ENCODE measurements at places on chromosomes 2 and 18.

- DNase-seq: no peak
Measured at GRCh38 chr2:48098539-48098938, 192.2 kb upstream of the FBXO11 start.

GRCh38 chr2:184294831-184295230, 303.5 kb upstream of the ZNF804A start:
- no peak for DNase-seq

GRCh38 chr2:98234776-98235175, 111.5 kb upstream of the CNGA3 start:
- DNase-seq: no peak

DNA sequence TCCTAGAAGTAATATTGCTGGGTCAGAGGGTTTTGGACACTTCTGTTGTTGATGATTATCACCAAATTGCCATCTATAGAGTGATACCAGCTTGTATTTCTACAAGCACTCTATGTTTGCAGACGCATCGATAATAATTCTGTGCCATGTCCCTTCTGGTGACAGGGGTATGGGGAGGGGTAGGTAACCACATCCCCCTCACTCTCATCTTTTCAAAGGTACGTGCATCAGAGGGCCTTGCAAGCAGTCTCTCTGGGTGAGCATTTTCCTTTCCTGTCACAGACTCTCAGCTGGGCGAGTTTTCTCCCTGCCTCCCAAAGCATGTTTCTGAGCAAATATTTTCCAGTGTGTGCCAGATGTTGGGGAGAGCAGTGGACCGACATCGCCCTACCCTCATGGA, 98.0 kb downstream of the SMAD7 start:
- no peak for DNase-seq

DNA sequence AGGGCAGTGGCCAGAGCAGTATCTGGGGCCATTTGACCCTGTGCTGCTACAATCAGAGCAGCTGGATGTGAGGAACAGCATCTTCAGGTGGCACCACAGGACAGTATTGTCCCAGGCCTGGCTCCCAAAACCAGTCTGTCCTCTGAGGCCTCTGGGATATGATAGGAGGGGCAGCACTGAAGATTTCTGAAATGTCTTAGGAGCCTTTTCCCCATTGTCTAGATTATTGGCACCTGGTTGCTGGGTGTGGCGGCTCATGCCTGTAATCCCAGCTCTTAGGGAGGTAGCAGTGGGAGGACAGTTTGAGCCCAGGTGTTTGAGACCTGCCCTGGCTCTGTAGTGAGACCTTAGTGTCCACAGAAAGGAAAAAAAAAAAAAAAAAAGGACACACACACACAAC, 270.6 kb upstream of the FBXO11 start:
- no peak for DNase-seq

DNA sequence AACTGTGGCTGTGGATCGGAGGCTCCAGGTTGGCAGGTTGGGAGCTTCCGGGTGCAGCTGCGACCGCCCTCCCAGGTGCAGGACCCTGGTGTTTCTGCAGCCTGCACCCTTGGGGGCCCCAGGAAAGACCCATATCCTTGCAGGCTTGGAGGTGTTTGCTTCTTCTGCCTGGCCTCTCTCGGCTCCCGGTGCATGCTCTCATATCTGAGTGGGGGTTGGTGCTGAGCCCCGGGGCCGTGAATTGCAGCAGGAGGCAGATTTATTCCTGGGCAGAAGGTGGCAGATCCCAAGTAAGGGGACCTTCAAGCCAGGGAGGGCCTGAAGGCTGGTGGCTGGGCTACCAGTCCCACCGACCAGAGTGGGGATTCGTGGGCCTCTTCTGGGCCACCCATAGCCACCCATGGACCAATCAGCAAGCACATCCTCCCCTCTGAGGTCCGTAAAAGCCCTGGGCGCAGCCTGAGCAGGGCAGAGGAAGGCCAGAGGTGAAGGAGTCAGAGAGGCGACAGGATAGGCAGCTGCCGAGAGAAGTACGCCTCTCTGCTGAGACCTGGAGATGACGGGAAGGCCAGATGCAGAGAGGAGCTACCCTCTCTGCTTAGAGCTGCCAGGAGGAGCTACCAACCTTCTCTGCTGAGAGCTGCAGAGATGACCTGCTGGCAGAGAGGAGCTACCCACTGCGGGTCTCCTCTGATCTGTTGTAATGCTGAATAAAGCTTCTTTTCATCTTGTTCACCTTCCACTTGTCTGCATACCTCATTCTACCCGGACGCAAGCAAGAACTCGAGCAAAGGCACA, 1279.0 kb upstream of the LRRTM1 start:
- no peak for DNase-seq

DNA sequence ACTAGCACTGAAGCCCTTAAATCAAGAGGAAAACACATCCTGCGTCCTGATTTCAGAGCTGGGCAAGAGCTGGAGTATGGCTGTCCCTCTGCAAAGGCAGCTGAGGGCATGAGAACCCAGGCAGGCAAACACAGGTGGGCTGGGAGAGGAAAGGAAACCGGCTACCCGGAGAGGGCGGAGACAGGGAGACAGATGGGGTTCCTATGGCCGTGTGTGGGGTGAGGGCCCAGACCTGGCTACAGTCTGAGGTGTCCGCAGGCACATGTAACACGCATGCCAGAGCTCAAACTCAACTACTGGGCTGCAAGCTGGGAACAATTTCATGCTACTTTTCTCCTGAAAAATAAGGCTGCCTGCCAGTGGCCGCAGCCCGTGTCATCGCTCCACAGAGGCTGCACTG, 2.7 kb downstream of the COPS9 start:
- no peak for DNase-seq

GRCh38 chr2:142165790-142166189, 35.0 kb upstream of the LRP1B start:
- peak; percentile 74 for DNase-seq

DNA sequence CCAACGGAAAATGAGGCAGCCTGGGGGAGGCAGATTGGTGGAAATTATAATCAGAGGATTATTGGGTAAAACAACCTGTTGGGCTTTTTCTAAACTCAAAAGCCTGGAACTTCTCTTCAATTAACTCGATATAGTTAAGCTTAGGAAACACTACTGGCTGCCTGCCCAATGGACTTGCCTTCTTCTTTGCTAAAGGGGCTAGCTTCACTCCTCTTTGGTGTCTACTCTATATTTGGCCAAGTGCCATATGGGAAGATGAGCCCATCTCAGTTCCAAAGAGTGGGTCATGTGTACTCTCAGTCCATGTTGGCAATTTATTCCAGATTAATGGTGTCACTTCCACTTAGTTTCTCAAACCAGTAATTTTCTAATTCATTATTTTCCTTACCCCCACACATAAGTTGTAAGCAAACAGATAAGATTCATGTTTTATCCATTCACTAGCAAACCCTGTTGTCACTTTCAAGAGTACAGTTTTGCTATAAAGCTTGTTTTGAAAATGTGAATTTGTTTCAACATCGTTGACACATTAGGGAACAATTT, 34.3 kb downstream of the DARS1 start:
- DNase-seq: no peak

DNA sequence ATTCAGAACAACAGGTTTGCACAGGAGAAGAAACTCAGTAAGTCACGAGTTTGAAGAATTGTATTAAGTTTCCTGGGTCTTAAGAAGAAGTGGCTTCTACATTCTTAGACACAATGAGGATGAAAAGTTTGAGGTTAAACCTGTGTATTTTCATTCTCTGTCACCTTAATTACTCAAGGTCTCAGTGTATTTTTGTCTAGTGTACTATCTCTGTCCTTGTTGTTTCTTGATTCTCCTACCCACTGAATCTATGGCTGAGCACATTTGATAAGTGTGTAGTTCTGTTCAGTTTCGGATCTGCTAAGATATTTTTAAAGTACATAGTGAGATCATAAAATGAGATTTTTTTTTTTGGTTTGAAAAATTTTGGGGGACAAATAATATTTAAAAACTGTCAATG, 460.7 kb downstream of the NRXN1 start:
- DNase-seq: no peak

GRCh38 chr18:3455090-3455635, 5.2 kb downstream of the TGIF1 start:
- no peak for DNase-seq

GRCh38 chr18:28690836-28691495, 514.0 kb upstream of the CDH2 start:
- no peak for DNase-seq

- DNase-seq: no peak
Measured at GRCh38 chr2:36705326-36706020, 9.0 kb downstream of the VIT start.

DNA sequence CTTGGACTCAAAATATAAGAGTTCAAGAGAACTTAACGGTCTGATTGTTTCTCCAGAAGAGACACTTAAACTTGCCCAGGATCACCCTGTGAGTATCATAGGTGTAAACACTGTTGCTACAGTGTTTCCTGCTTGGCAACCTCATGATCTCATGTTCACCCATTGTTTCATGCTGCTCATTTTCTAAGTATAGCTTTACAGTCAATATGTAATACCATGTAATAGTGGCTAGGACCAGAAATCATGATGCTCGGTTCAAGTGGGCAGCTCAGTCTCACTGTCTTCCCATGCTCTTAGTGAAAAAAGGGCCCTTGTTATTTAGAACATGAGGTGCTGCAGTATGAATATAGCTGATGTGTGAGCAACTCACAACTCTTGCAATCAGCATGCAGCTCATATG, 157.5 kb downstream of the CERS6 start:
- DNase-seq: no peak

- DNase-seq: no peak
Measured at GRCh38 chr2:221642447-221642846, 70.3 kb upstream of the EPHA4 start.

GRCh38 chr2:192196421-192197194, 1.9 kb upstream of the TMEFF2 start:
- DNase-seq: peak; percentile 25

GRCh38 chr18:7575465-7576028, 8.4 kb downstream of the PTPRM start:
- peak; percentile 75 for DNase-seq

- no peak for DNase-seq
Measured at GRCh38 chr2:36445185-36445866, 89.7 kb downstream of the CRIM1 start.

All from HCEC 1CT (cell line).